SK-MEL-5 (cell line): ENCODE measurements at places on chromosomes 12 and 14. TPM values are rescaled to one million over a fixed set of nuclear protein-coding genes. Genes with fewer than 3 reads are reported as not detected.

NXPH4 gene
- total RNA-seq, result 5.1 and 5.4 TPM in 2 replicates

MARCHF9 gene
- total RNA-seq, result 11.9 and 12.5 TPM in 2 replicates

CKAP4 gene
- total RNA-seq, result 54.9 and 55.8 TPM in 2 replicates

LYZ gene
- total RNA-seq, result 0.37 and 0.88 TPM in 2 replicates

TAOK3 gene
- 36.5 and 39.0 TPM in 2 replicates for total RNA-seq

SLC6A15 gene
- total RNA-seq, result 101 and 103 TPM in 2 replicates

SSPN gene
- 2.2 and 2.9 TPM in 2 replicates for total RNA-seq

SERPINA1 gene
- 0.92 and 1.7 TPM in 2 replicates for total RNA-seq

PTPN6 gene
- total RNA-seq, result not detected in 2 replicates

GPR68 gene
- not detected in 2 replicates for total RNA-seq

MDM2 gene
- 147 and 155 TPM in 2 replicates for total RNA-seq

ARMH4 gene
- total RNA-seq, result 2.9 and 3.1 TPM in 2 replicates

SYNDIG1L gene
- not detected in 2 replicates for total RNA-seq

IRAK4 gene
- total RNA-seq, result 22.3 and 22.9 TPM in 2 replicates

GRIN2B gene
- total RNA-seq, result 6.7 and 7.2 TPM in 2 replicates

SYCP3 gene
- 0.29 and 0.63 TPM in 2 replicates for total RNA-seq

ZBTB1 gene
- 28.1 and 34.7 TPM in 2 replicates for total RNA-seq

MRPL51 gene
- total RNA-seq, result 252 and 261 TPM in 2 replicates

CPNE6 gene
- not detected in 2 replicates for total RNA-seq

TRPV4 gene
- total RNA-seq, result 0.13 TPM in 2 replicates

BCL2L2 gene
- total RNA-seq, result 19.1 and 20.9 TPM in 2 replicates

BICDL1 gene
- 7.7 and 10.2 TPM in 2 replicates for total RNA-seq

SLC5A8 gene
- total RNA-seq, result 0.08 TPM in 1 of 2 replicates, not detected in the other

C12orf42 gene
- 0.63 TPM in 1 of 2 replicates, not detected in the other for total RNA-seq

CCER1 gene
- total RNA-seq, result not detected in 2 replicates

KLHL33 gene
- not detected in 2 replicates for total RNA-seq

MORN3 gene
- total RNA-seq, result 0.13 TPM in 1 of 2 replicates, not detected in the other

PSMA3 gene
- total RNA-seq, result 72.4 and 84.7 TPM in 2 replicates

PNP gene
- total RNA-seq, result 26.5 and 29.5 TPM in 2 replicates

CDKN1B gene
- total RNA-seq, result 39.7 and 40.6 TPM in 2 replicates

P2RX7 gene
- 41.5 and 46.7 TPM in 2 replicates for total RNA-seq

GPR162 gene
- 0.08 and 1.5 TPM in 2 replicates for total RNA-seq

PARP11 gene
- total RNA-seq, result 4.4 and 6.5 TPM in 2 replicates

CLEC2D gene
- total RNA-seq, result 3.2 and 5.1 TPM in 2 replicates

FOXN4 gene
- total RNA-seq, result not detected in 2 replicates

ACSM4 gene
- total RNA-seq, result not detected in 2 replicates

KRT73 gene
- total RNA-seq, result not detected in 2 replicates

KLRB1 gene
- total RNA-seq, result not detected in 2 replicates

GPHB5 gene
- not detected in 2 replicates for total RNA-seq

FERMT2 gene
- total RNA-seq, result 38.0 and 40.8 TPM in 2 replicates

C12orf50 gene
- total RNA-seq, result 0.58 and 0.69 TPM in 2 replicates

ALX1 gene
- 40.8 and 41.7 TPM in 2 replicates for total RNA-seq

RAD51B gene
- total RNA-seq, result 28.9 and 30.6 TPM in 2 replicates

OAS2 gene
- total RNA-seq, result 1.3 and 1.9 TPM in 2 replicates

NUP107 gene
- total RNA-seq, result 69.8 and 75.4 TPM in 2 replicates

LRP1-AS gene
- total RNA-seq, result not detected in 2 replicates

TSHR gene
- total RNA-seq, result not detected in 2 replicates

CALCOCO1 gene
- total RNA-seq, result 40.6 and 43.6 TPM in 2 replicates

RNASE4 gene
- total RNA-seq, result 0.82 and 2.7 TPM in 2 replicates

MANSC1 gene
- 13.6 and 14.9 TPM in 2 replicates for total RNA-seq

AMDHD1 gene
- 1.1 and 1.2 TPM in 2 replicates for total RNA-seq

OGFOD2 gene
- 12.2 and 15.0 TPM in 2 replicates for total RNA-seq

PTGDR gene
- not detected in 2 replicates for total RNA-seq

PAPLN gene
- not detected in 2 replicates for total RNA-seq
